Mammary epithelial cell (primary cell): ENCODE measurements at places on chromosomes 7 and 10. TPM values are rescaled to one million over a fixed set of nuclear protein-coding genes. Genes with fewer than 3 reads are reported as not detected.

UCMA gene
- total RNA-seq = not detected

PRF1 gene
- total RNA-seq = not detected in 2 replicates

ASIC3 gene
- total RNA-seq = 1.8 and 4.5 TPM in 2 replicates

PHYHIPL gene
- total RNA-seq = 0.07 TPM in 1 of 2 replicates, not detected in the other

TRIM50 gene
- total RNA-seq = not detected in 2 replicates

PNLIPRP3 gene
- 98.4 and 150 TPM in 2 replicates for total RNA-seq
